ENCODE measurements at places on chromosomes 2 and 18.

DNA sequence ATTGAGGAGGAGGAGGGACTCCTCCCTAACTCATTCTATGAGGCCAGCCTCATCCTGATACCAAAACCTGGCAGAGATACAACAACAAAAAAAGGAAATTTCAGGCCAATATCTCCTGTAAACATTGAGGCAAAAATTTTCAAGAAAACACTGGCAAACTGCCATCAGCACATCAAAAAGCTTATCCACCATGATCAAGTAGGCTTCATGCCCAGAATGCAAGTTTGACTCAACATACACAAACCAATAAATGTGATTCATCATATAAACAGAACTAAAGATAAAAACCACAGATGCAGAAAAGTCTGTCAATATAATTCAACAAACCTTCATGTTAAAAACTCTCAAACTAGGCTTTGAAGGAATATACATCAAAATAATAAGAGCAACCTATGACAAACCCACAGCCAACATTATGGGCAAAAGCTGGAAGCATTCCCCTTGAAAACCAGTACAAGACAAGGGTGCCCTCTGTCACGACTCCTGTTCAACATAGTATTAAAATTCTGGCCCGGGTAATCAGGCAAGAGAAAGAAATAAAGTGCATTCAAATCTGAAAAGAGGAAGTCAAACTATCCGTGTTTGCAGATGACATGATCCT, 1014.3 kb downstream of the CBLN2 start:
- no peak for DNase-seq

DNA sequence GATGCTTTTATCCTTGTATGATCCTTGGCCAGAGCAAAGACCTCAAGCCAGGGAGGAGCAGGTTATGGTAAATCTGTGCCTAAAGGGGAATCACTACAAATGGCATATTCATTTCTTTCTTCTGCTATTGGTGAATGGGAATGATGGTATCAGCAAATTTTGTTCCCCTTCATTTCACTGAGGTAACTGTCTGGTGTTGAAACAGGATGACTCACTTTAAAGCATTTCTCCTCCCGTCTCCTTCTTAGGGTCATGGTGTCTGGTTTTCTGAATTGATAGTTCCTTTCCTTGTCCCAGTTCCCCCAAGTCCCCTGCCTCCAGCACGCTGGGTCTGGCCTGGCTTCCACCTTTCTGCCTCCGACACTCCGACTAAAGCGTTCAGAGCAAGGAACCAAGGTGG, 109.2 kb downstream of the MREG start:
- DNase-seq, result no peak

- no peak for DNase-seq
Measured at GRCh38 chr2:37318401-37318800, 6.2 kb downstream of the PRKD3 start.

DNA sequence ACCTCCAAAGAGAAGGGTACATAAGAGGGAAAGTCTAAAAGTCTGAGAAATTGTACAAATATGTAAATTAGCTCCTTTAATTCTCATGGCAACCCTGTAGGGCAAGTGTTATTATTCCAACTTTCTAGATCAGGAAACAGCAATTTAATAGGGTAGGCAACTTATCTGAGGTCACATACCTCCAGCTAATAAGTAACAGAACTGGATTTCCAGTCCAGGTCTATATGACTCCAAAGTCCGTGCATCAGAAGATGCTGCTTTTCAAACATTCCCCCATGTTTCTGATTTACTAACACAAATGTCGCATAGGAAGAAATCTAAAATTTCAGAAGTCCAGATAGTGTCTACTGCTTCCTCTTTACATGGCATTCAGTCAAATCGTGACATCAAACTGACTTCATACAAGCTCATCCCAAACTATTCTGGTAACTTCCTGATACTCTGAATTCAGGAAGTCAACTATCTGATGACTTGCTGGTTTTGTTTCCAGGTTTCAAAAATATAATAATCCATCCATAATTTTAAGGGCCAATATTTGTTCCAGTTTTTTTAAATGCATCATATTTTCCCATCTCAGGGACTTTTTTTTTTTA, 419.3 kb upstream of the ACVR2A start:
- no peak for DNase-seq

- DNase-seq, result no peak
Measured at GRCh38 chr2:202944408-202944807, 32.3 kb downstream of the CARF start.

DNA sequence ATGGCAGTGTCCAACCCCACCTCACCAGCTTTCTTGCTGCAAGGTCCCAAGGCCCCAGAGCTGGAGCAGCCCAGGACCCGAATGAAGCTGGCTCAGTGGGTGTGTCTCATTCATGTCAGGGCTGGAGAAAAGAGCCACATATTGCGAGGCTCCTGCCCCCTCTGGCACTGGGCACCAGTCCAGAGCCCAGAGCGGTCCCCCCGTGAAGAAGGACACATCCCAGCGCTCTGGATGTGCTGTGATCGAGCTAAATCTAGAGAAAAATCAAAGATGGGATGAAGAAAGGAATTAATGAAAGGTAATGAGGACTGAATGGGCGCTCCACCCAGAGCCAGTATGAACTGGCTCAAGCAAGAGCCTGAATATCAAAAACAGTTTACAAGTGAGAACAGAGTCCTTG, 13.3 kb upstream of the MPV17 start:
- DNase-seq, result no peak

DNA sequence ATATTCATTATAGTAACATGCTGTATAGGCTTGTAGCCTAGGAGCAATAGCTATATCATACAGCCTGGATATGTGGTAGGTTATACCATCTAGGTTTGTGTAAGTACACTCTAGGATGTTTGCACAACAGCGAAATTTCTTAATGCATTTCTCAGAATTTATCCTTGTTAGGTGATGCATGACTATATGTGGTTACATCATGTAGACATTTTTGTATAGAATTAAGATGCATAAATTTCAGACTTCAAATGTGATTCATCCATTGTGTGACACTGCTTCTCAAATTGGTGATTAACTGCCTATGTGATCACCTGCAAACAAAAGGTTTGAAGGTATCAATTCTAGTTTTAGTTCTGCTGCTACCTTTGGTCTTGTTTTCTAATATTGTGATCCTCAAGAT, 1787.0 kb upstream of the PIK3C3 start:
- DNase-seq, result no peak

DNA sequence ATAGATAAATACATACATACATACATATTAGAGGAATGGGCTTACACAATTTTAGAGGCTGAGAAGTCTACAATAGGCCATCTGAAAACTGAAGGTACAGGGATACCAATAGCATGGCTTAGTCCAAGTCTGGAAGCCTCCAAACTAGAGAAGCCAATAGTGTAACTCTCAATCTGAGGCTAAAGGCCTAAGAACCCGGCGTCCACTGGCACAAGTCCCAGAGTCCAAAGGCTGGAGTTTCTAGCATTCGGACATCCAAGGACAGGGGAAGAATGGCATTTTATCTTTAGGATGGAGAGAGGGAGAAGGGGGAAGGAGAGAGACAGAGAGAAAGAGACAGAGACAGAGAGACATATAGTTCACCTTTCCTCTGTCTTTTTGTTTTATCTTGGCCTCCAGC, 63.7 kb upstream of the SYT4 start:
- DNase-seq, result no peak

GRCh38 chr2:240230291-240230931, 90.0 kb upstream of the OTOS start:
- no peak for DNase-seq

- DNase-seq, result no peak
Measured at GRCh38 chr2:183207110-183207509, 82.9 kb downstream of the NUP35 start.

DNA sequence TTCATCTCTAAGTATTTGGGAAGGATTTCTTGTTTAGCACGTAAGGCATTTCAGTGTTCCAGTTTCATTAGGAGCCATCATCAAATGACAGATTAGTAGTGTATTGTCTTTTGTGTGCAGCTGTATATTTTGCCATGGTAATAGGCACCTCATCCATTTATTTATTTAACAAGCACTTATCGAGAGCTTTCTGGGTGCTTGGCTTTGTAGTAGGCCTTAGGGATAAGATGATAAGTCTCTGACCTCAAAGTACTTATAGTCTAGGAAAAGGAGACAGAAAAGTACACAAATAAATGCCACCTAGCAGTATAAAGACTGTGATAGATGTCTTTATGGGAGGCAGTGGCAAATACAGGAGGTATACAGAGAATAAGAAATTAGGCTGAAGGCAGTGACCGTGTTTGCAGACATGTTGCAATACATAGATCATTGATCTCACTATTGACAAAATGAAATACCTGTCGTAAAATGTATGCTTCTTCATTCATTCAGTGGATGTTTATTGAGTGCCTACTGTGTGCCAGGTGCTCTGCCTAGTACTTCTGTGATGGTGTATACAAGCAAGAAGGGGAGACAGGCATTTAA, 265.9 kb downstream of the SETBP1 start:
- DNase-seq, result no peak

DNA sequence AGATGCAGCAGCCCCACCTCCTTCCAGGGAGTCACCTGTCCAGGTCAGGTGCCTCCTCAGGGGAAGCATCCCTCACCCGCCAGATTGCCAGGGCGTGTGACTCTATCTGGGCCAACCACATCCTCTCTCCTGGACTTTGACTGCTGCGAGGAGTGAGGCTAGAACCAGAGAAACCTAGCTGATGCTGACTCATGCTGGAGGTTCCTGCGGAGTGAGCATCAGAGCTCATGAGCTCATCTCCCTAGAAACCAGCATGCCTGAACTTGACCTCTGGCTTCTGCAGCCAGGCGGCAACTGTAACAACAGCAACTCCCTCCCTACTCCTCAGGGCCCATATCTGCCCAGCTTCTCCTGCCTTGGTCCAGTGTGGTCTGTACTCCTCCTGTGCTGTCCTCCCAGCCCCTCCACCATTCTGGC, 28.3 kb upstream of the NT5DC4 start:
- peak; percentile 11 for DNase-seq

GRCh38 chr2:96396602-96397001, 61.0 kb downstream of the NCAPH start:
- DNase-seq, result no peak

DNA sequence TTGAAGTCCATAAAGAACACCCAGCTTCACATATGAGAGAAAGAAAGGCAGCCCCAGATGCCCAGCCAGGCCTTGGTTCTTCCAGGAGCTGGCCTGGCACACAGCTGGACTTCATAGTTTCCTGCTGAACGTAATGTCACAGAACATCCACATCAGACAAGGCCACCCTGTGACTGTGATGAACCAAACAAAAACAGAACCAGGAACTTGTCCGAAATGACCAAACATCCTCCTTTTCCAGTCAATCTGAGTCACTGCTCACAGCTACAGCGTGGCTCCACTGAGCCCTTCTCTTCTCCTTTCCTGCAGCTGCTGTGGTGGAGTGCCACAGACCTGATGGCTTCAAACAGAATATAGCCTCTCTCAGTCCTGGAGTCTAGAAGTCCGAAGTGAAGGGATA, 45.4 kb upstream of the PAPOLG start:
- no peak for DNase-seq

DNA sequence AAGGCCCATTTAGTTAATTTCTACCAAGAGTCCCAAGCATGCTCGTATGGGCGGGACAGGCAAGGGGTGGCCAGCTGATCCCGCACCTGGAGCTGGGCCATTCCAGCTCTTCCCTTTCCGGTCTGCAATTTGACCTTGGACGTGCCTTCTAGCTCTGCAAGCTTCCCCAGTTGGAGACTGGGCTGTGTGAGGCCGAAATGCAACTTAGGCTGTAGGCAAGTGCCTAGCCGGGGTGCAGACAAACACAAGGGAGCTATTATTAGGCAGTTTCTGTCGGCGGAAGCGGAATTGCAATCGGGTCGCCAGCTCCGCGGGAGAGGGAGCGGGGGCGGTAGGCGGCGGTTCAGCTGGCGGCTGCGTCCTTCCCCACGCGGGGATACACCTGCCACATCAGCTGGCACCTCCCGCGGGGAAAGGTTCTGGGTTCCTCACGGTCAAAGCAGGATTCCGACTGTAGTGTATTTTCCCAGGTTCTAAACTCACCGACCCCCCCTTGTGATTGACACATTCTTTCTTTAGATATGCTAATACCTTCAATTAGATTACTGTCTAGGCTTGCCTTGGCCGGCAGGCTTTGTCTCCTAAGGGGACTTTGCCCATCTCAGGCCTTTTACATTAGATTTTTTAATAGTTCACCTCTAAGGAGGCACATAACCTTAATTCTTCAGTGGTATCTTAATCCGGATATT, 17.1 kb upstream of the ZNF532 start:
- DNase-seq, result no peak

GRCh38 chr2:47660168-47660567, 122.8 kb upstream of the MSH6 start:
- DNase-seq, result no peak

All from stimulated activated CD8-positive, alpha-beta memory T cell treated with anti-CD3 and anti-CD28 coated beads, Interleukin-7, amount 100 ng/mL, for 1 hour (primary cell).